CD8-positive, alpha-beta memory T cell (primary cell): ENCODE measurements at places on chromosomes 3 and 15.

GRCh38 chr15:62791694-62792093 is 250.9 kb upstream of the TPM1 start:
- DNase-seq, result no peak

GRCh38 chr3:136819392-136819730 is 435 bp downstream of the SLC35G2 start:
- peak; percentile 1 for DNase-seq

GRCh38 chr15:89662893-89663626 is 7.8 kb upstream of the KIF7 start:
- DNase-seq, result no peak

DNA sequence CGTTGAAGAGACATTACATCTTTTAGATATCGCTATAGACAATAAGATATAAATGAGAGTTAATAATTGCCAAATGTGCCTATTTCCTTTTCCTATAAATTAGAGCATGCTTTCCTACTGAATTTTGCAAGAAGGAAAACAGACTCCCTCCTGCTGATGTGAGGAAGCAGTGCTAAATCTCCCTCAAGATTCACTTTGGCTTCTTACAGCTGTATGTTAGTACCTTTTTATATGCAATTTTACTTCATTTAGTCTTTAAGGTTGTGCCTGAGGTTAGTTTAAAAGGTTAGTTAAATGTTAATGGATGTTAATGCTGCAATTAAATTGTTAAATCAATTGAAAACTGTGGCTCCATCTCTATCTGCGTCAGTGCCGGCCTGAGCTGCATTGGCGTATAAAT is 728.8 kb downstream of the NR2F2 start:
- DNase-seq, result no peak

- no peak for DNase-seq
These were observed 54.4 kb upstream of the THUMPD3 start for GRCh38 chr3:9308298-9308990.

- no peak for DNase-seq
These were observed 394.1 kb upstream of the TBL1XR1 start for GRCh38 chr3:177591379-177591778.
